CD4-positive, alpha-beta T cell treated with Interleukin-15 for 4 hours (primary cell): ENCODE measurements at places on chromosomes 1 and 21.

DNA sequence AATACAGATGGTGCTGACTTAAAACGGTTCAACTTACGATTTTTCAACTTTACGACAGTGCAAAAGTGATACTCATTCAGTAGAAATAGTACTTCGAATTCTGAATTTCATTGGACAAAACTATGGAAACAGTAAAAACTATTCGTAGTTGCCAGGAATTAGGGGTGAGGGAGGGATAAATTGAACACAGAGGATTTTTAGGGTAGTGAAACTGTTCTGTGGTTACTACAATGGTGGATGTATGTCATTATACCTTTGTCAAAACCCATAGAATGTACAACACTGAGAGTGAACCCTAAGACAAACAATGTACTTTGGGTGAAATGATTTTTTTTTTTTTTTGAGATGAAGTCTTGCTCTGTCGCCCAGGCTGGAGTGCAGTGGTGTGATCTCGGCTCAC, 7.5 kb downstream of the DDR2 start:
- DNase-seq = no peak

DNA sequence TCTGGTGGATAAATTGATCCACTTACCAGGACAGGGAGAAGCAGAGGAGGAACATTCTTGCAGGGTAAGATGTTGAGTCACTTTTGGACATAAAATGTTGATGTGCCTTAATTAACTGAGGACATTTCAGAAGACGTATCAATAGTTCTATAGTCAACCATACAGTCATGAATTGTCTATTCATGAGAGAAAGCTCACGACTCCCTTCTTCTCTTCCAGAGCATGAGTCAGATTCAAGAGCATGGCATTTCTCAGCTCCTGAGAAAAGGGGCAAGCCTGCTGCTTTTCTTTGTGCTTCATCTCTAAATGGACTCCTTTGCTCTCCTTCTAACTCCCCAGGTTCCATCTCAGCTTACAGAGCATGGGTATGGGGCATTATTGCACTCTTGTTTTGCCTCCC, 55.7 kb downstream of the ADGRL4 start:
- DNase-seq = no peak

DNA sequence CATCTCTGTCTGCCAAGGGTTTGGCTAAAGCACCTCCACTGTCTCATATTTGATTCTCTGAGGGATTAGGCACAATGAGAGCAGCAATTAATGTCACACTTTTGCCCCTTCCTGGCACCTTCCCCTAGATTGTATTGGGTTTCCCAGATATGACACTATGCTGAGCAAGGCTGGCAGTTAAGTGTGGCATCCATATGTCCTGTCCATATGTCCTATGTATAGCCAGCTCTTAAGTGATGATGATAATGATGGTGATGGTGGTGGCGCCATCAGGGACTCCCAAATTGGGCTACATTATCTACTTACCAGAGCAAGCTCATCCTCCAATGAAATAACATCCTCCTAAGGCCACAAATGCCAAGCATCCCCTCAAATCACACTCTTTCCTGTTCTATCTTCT, 13.5 kb upstream of the LORICRIN start:
- no peak for DNase-seq

- no peak for DNase-seq
Observed at GRCh38 chr1:27298632-27299384, 23.2 kb upstream of the TMEM222 start.

DNA sequence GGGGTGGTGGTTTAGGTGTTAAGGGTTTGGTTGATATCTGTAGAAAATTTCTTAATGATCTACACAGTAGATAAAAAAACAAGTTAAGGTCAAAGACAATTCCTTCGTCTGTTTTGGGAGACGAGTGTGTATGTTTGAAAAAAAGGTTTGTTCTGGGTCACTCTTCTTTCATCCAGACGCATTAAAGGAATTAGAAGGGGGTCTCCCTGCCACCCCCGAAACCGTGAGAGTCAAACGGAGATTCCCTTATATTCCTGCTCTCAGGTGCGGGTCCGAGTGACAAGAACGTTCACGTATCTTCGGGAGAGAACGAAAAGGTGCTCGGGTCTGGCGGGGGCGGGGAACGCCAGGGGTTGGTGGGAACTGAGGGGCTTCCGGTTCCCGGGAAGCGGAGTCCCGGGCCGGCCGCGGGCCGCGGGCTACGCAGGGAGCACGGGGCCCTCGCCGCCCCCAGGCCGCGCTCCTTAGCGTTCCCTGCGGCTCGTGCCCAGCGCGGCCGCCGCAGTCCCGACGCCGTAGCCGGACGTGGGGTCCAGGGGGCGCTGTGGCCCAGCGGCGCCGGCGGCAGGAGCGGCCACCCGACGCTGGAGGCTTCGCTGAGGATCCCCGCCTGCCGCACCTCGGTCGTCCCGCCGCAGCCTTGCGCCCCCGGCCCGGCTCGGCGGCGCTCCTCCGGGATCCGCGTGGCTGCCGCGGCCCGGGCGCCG, at the start of gene ZFYVE9:
TSS of gene ZFYVE9 (plus strand) at position 577 of the 707 bp plus-strand sequence. CDS start 91,118 bp downstream, outside the sequence.
- DNase-seq = peak; percentile 64

DNA sequence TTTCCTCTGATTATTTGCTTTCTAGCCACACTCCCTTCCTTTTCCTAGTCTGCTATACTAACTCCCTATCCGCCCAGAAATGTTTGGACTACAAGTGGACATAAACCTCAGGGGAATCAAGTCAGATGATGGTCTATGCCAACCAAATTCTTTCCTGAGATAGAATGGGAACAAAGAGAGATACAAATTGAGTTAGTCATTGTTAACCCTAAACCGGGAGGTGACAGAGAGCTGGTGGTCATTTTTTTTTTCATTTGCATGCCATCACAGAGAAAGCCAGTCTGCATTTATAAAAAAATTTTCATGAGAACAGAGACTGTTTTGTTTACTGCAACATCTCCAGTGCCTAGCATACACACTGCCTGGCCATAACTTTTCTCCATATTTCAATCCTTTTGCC, 35.0 kb downstream of the MYSM1 start:
- no peak for DNase-seq
